A549 treated with ZK216348 at 1 μM for 4 hours (cell line): ENCODE measurements at places on chromosomes 5 and 9. TPM values are rescaled to one million over a fixed set of nuclear protein-coding genes. Genes with fewer than 3 reads are reported as not detected.

Gene PFN3
- not detected in 5 replicates for total RNA-seq

Gene GALNT12
- 3.4 to 5.2 TPM (median 4.0 TPM) in 5 replicates for total RNA-seq

Gene EXOC3
- total RNA-seq = 28.6 to 33.9 TPM (median 31.2 TPM) in 5 replicates

Gene UIMC1
- total RNA-seq = 41.3 to 46.6 TPM (median 45.0 TPM) in 5 replicates

Gene ADAMTS2
- total RNA-seq = 0.07 to 0.16 TPM (median 0.09 TPM) in 4 of 5 replicates, not detected in the other

Gene TNFSF8
- not detected in 5 replicates for total RNA-seq

Gene TAF11L2
- total RNA-seq = not detected in 5 replicates

Gene LCN1
- 0.53 TPM in 1 of 5 replicates, not detected in the others for total RNA-seq

Gene BAAT
- 0.42 to 0.57 TPM (median 0.51 TPM) in 5 replicates for total RNA-seq

Gene CDH9
- not detected in 5 replicates for total RNA-seq

Gene LHX6
- total RNA-seq = 0.57 to 1.3 TPM (median 1.2 TPM) in 5 replicates

Gene SPINK5
- total RNA-seq = not detected in 5 replicates

Gene ACOT12
- total RNA-seq = not detected in 5 replicates

Gene TRPM3
- total RNA-seq = not detected in 5 replicates

Gene TNFSF15
- total RNA-seq = 0.05 to 0.25 TPM (median 0.16 TPM) in 5 replicates

Gene LRSAM1
- 7.3 to 11.4 TPM (median 10.5 TPM) in 5 replicates for total RNA-seq

Gene PLPP6
- 7.8 to 13.0 TPM (median 11.9 TPM) in 5 replicates for total RNA-seq

Gene UBE2QL1
- total RNA-seq = 0.13 to 0.30 TPM (median 0.27 TPM) in 5 replicates

Gene C9orf85
- 11.2 to 20.0 TPM (median 14.7 TPM) in 5 replicates for total RNA-seq

Gene C9orf153
- 0.14 to 0.46 TPM (median 0.35 TPM) in 4 of 5 replicates, not detected in the other for total RNA-seq

Gene ANKRD33B
- total RNA-seq = 8.5 to 15.0 TPM (median 11.3 TPM) in 5 replicates

Gene APBA1
- total RNA-seq = 0.12 to 1.1 TPM (median 0.16 TPM) in 5 replicates

Gene SLC6A3
- total RNA-seq = 0.13 to 0.45 TPM (median 0.16 TPM) in 5 replicates

Gene TMEFF1
- total RNA-seq = 0.37 to 1.2 TPM (median 1.1 TPM) in 5 replicates

Gene RNF180
- total RNA-seq = 0.29 to 0.57 TPM (median 0.39 TPM) in 5 replicates

Gene ECM2
- total RNA-seq = 0.09 to 0.19 TPM (median 0.15 TPM) in 4 of 5 replicates, not detected in the other

Gene SPTLC1
- 57.3 to 74.4 TPM (median 63.6 TPM) in 5 replicates for total RNA-seq

Gene MARCHF11
- total RNA-seq = not detected in 5 replicates

Gene RNF44
- 22.0 to 41.5 TPM (median 37.5 TPM) in 5 replicates for total RNA-seq

Gene FSD1L
- total RNA-seq = 2.7 to 6.0 TPM (median 4.5 TPM) in 5 replicates

Gene TMEM215
- total RNA-seq = not detected in 5 replicates

Gene PCDHGB1
- 1.1 to 1.9 TPM (median 1.8 TPM) in 5 replicates for total RNA-seq

Gene PCDHGC5
- total RNA-seq = not detected in 5 replicates

Gene INSL4
- 13.6 to 17.0 TPM (median 16.2 TPM) in 5 replicates for total RNA-seq
